ENCODE measurements at places on chromosomes 7 and 10.

DNA sequence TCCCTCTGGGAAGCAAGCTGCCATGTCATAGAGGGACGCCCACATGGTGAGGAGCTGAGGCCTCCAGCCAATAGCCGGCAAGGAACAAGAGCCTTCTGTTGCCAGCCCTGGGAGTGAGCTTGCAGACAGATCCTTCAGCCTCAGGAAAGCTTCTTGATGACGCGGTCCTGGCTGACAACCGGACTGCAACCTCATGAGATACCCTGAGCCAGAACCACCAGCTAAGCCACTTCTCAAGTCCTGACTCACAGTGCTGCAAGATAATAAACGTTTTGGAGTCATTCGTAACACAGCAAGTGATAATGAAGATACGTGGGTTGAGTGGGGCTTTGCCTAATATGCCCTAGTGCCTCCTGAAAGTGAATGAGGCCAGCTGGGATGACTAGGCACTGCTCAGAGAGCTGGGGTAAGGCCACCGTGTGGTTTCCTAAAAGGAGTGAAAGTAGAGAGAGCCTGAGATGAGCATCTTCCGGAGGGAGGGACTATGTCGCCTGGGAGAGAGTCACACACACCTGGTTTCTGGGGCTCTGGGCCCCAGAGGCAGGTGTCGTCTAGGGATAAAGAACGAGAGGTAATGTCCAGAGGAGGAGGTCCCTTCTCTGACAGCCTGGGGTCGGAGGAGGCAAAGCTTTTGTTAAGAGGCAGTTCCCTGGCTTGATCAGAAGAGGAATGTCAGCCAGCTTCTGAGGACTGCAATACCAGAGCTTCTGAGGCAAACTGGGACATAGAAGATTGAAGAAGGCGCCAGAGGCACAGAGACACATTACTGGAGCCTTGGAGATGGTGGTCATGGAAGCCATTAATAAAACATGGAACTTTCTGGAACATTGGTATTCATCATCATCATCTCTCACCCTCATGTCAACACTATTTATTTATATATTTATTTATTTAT is 53.6 kb downstream of the PYROXD2 start:
- DNase-seq = peak; percentile 11

- no peak for DNase-seq
These were observed 273.1 kb upstream of the NEBL start for GRCh38 chr10:21170216-21170615.

DNA sequence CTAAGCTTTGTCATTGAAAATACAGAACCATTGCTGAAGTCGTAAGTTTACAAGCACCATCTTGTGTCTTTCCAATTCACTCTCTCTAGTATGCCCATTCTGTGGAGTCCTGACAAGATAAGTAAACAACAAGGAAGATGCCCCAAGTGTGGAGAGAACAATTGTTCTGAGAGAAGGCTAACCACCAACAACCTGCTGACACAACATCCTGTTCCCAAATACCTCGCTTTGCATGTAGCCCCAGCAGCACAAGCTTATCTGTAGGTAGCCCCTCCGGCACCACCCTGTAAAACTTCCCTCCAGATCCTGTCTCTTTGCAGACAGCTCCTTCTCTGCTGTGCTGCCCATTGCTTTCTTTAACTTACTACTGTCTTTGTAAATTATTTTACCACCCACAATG is 233.3 kb upstream of the AOAH start:
- DNase-seq = no peak

DNA sequence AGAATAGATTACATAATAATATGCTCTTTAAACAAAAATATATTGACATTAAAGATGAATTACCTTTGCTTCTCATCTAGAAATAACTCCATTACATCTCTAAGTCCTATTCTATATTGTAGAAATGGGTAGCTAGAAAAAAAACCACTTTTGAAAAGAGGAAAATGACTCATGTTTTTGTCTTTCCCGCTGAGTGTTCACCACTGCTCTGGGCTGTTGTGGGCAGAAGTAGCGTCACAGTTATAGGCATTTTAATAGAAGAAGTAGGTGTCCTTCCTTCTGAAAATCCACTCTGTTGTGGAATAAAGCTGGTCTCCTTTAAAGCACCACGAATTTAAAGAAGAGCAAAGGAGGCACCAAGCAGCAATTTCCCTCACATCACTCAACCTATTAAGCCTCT is 117.6 kb upstream of the NFE2L3 start:
- no peak for DNase-seq

DNA sequence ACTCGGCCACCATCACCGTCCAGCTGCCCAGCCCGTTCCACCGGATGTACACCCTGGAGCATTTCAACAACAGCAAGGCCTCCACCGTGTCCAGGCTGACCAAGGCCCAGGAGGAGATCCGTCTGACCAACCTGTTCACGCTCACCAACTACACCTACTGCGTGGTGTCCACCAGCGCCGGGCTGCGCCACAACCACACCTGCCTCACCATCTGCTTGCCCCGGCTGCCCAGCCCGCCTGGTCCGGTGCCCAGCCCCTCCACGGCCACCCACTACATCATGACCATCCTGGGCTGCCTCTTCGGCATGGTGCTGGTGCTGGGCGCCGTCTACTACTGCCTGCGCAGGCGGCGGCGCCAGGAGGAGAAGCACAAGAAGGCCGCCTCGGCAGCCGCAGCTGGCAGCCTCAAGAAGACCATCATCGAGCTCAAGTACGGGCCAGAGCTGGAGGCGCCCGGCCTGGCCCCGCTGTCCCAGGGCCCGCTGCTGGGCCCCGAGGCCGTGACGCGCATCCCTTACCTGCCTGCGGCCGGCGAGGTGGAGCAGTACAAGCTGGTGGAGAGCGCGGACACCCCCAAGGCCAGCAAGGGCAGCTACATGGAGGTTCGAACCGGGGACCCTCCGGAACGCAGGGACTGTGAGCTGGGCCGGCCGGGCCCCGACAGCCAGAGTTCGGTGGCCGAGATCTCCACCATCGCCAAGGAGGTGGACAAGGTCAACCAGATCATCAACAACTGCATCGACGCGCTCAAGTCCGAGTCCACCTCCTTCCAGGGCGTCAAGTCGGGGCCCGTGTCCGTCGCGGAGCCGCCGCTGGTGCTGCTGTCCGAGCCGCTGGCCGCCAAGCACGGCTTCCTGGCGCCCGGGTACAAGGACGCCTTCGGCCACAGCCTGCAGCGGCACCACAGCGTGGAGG is 75.8 kb downstream of the ELFN1 start:
- DNase-seq = no peak

DNA sequence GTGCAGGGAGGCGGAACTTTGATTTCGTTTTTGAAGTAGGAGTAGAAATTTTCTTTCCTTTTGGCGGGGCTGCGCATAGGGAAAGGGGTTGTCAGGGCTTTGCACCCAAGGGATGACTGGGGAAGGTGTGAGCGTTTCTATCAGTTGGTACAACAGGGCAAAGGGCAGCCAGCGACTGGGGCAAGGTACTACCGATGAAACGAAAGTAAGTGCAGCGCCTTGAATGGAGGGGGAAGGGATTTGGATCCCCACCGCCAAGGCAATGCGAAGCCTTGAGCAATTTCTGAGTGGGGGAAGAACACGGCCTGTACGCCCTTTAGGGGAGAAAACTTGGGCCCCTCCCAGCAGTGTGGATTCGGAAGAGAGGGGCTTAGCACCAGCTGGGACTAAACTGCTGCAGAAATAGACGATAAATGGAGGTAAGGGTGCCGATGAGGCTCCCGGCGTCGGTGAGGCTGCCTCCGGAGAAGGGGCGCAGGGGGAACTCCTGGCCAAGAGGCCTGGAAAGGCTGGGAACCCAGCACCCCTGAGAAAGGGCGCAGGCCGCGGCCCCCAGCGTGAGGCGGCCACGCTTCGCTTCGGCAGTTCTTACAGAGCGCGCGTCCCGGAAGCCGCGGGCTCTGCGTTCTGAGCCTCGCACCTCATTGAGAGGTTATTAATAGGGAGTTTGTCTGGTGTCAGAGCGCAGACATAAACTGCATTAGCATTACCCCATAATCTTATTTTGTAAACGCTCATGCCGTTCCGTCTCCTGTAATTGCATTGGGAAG is 10.0 kb upstream of the TLX1 start:
- no peak for DNase-seq

- DNase-seq = no peak
These were observed 132.0 kb downstream of the ST7 start for GRCh38 chr7:117085275-117085674.

- no peak for DNase-seq
These were observed 125.9 kb downstream of the JAZF1 start for GRCh38 chr7:28054531-28055160.

- DNase-seq = no peak
These were observed 184.1 kb downstream of the NOC3L start for GRCh38 chr10:94178475-94179253.

DNA sequence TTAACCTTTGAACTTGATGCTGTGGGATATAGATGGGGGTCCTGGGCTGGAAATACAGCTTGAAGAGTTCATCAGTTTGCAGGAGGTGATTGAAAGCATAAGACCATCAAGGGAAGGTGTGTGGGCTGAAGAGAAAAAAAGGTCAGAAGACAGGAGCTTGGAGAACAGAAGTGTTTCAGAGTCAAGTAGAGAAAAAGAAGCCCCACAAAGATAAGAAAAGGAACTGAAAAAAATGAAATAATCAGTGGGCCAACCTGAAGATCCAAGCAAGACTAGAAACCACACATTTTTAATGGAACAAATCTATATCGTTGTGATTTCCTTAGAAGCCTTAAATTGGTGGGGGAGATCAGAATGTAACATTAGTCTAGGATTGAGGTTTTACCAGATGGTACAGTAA is 22.5 kb downstream of the ZEB1 start:
- DNase-seq = no peak

- DNase-seq = no peak
These were observed 395.1 kb upstream of the GALNT17 start for GRCh38 chr7:70736715-70737460.

GRCh38 chr7:130909161-130909836 is 175.3 kb upstream of the KLF14 start:
- no peak for DNase-seq

- no peak for DNase-seq
These were observed 17.6 kb downstream of the PTN start for GRCh38 chr7:137325927-137326326.

DNA sequence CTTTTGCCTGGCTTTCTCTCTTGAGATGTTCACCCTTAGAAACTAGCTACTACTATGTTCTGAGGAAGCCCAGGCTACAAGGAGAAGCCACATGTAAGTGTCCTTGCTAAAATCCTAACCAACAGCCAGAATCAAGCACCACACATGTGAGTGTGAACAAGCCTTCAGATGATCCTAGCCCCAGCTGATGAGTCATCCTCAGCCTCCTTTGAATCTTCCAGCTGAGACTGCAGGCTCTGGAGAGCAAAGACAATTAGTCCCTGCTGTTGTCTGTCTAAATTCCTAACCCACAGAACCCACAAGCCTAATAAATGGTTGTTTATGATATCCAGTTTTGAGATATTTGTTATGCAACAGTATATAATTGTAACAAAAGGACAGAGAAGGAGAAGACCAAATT is 92.8 kb upstream of the TAC1 start:
- no peak for DNase-seq

- DNase-seq = no peak
These were observed 4.1 kb upstream of the SLC18A3 start for GRCh38 chr10:49605939-49606509.

DNA sequence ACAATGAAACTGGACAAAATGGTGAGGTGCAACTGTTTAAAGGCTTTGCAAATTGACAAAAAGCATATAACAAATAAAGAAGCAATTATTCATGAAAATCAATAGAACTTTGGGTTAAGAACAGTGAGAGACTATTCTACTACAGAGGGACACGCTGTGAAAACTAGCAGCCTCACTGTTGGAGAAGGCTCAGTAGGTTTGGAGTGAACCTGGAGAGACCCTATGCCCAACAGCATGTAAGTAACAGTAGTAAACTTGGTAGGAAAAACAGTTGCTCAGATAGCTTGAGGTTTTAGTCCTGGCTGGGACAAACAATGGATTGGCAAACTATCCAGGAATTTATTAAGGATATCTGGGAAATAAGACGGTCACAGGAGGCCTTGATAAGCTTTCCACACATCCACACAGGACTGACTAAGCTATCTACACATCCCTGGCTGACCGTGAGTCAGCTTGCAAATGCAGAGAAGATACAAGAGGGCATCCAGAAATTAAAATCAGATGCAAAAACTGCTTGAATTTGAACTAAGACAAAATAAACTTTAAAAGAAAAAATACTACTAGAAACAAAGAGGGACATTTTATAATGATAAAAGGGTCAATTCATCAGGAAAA is 15.9 kb downstream of the FAM149B1 start:
- no peak for DNase-seq

DNA sequence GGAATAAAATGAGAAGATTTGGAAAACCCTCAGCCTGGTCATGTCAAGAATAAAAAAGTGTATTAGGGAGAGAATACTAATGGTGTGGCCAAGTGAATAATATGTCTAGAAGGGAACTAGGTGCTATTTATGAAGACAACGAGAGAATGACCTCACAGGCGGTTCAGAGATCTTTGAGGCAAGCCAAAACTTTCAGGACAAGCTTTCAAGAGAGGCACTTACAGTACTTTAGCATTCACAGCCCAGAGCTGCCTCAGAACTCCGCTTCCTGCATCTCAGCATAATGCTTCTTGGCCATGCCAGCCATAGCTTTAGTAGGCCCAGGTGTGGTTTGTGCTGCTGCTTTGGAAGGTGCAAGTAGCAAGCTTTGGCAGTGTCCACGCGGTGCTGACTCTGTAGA is 37.2 kb upstream of the CCDC7 start:
- DNase-seq = no peak

GRCh38 chr7:133987582-133987981 is 139.6 kb upstream of the LRGUK start:
- no peak for DNase-seq

- DNase-seq = no peak
These were observed 96.3 kb upstream of the CAV2 start for GRCh38 chr7:116403265-116403664.

GRCh38 chr7:21304808-21305375 is 123.0 kb upstream of the SP4 start:
- no peak for DNase-seq

- DNase-seq = no peak
These were observed 603.2 kb downstream of the MAGI2 start for GRCh38 chr7:78850093-78850740.

DNA sequence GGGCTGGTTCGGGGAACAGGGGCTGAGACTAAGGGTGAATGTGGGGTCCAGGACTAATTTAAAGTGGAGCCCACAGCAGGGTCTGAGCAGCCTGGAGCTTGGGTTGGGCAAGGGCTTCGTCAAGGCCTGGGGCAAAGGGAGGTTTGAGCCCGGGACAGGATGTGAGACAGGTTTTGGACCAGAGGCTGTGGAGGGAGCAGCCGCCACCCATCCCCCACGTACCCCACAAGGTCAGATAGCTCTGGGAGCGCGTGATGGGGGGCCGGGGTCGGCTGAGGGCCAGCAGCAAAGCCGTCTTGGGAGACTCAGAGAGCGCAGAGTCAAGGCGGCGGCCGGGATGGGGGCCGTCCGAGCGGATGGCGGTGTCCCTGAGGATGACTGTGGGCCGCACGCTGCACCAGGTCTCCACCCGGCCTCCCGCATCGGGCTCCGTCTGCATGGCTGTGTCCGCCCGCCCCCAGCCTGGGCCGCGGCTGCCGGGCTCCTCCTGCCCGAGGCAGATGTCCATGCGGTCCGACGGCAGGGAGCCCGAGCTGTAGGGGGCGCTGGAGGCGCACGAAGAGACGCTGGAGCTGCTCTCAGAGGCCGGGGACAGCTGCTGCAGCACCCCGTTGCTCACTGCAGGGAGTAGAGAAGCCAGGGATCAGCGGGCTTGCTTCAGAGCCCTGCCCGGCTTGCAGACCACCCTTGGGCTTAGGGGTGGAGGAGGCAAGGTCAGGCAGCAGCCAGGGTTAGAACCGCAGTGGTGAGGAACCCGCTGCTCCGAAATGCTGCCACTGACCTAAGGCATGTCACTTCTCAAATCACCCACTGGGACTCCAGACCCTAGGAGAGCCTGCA is 12.1 kb downstream of the PDZD7 start:
- peak; percentile 81 for DNase-seq

Data from stimulated activated effector memory CD8-positive, alpha-beta T cell treated with anti-CD3 and anti-CD28 coated beads, Interleukin-12 subunit alpha, Interleukin-12 subunit beta, amount 100 ng/mL, for 72 hours (primary cell).